ENCODE measurements at places on chromosomes 4 and X.

DNA sequence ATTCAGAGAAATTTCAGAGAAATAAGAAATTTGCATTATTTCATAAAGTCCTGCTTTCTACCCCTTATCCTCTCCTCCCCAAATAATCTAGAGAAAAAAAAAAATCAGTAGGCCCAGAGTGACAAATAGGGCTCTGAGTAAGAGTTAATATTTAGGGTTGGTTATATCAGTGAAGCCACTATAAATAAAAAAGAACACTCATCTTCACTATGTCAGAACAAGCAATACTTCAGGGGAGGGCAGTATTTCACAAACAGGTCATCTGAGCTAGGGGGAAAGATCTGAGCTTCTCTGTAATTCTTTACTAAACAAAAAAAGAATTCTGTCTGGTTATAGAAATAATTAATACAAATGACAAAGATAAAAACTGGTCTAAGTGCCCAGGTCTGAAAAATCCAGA, 39.4 kb downstream of the PDE5A start:
- DNase-seq, result peak; percentile 13

DNA sequence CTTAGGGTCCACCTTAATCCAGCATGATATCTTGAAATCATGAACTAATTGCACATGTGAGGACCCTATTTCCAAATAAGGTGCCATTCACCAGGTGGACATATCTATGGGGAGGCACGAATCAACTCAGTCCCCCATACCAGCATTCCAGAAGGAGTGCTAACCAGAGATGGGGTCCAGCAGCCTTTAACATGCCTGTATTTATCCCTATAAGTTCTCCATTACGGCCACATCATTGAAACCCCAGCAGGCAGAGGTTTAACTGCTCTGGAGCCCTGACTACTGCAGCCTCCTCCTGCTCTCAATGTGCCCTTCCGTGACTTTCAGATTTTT, 3.2 kb upstream of the ASMTL start:
- no peak for DNase-seq

DNA sequence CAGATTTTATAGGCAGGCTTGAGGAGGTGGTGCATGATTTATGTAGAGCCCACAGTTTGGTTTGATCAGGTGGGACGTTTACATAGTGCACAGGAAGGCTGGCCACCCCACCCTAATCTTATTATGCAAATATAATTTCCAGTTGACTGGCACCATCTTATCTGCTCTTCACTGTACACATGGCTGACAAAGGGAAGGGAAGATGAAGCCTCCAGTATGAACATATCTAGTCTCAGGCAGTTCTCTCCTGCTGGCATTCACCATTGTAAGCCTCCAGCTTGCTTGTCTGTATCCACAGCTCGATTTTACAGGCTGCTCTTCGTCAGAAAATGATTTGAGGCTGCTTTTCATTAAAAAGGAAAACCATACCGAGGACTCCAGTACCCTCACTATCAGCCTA, 278.3 kb downstream of the TECRL start:
- no peak for DNase-seq

GRCh38 chr4:14790494-14790893, 211.8 kb upstream of the CPEB2 start:
- DNase-seq, result no peak

DNA sequence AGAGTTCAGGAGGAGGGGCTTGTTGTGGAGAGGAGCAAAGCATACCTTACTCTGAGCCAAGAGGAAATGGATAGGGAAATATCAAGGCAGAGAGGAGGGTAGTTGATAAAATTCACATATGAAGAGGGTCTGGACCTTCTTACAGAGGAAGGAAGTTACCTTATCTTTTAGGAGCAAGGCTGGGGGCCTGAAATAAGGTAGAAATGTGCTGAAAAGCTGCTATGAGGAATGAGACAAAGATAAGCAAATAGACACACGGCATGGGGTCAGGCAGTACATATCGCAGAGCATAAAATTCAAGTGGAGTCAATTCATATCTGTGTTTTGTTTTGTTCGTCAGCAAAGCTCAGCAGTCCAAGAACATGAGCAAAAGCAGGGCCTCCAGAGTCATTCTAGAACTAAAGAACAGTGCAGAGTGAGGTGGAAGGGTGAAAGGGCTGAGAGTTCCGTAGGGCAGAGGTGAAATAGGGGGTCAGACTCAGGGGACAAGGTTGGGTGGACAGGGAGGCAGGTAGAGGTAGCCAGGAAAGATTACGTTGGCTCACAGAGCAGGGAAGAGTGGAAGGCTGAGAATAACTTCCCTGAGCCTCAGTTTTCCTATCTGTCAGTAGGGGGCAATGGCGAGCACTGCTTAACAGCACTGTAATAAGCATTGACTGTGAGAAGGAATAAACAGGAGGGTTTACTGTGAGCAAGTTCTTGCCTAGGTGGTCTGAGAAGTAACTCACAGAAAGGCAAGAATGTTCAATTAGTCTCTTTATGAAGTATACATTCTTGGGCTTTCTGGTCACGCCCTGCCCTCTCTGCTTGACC, 9.2 kb downstream of the VSIG4 start:
- peak; percentile 5 for DNase-seq

DNA sequence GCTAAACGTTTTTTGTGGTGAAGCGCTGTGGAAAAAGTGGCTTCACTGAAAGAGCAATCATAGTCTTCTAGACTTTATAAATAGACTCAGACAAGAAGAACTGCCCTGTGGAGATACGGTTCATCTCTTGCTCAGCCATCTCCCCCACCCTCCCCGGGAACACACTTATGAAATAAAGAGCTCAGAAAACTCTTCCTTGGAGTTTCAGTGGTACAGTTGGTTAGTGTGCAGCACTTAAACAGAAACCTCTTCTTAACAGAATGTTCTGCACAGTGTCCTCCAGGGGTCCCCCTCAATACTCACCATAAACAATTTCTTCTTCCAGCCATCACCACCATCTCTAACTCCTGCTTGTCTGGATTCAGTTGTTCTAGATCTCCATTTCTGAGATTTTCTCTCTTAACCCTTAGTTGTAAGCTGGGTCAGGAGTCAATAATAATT, 313.0 kb downstream of the ARHGAP10 start:
- DNase-seq, result no peak

- DNase-seq, result no peak
Observed at GRCh38 chr4:38385093-38386004, 278.6 kb upstream of the KLF3 start.

- peak; percentile 94 for DNase-seq
Observed at GRCh38 chr4:1347410-1347864, 429 bp downstream of the UVSSA start.

- DNase-seq, result no peak
Observed at GRCh38 chr4:140070973-140071372, 83.0 kb downstream of the MAML3 start.

DNA sequence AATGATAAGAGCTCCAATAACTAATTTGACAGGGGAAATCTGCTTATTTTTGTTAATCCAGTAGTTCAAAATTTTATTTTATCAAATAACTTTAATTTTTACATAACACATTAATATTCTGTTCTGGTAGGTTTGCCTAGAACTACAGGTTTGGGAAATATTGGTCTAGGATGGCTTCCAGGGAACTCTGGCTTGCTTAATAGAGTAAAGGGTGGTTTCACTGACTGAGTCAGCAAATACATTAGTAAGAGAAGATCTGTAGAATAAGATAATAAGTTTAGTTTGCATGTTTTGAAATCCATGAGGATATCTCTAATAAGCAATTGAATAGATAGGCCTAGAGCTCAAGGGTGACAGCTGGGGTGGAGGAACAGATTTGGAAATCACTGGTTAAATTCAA, 500.7 kb downstream of the ZNF674 start:
- no peak for DNase-seq

GRCh38 chr4:98524230-98524629, 134.2 kb downstream of the TSPAN5 start:
- no peak for DNase-seq

GRCh38 chrX:10944136-10944885, 166.8 kb upstream of the HCCS start:
- DNase-seq, result no peak

DNA sequence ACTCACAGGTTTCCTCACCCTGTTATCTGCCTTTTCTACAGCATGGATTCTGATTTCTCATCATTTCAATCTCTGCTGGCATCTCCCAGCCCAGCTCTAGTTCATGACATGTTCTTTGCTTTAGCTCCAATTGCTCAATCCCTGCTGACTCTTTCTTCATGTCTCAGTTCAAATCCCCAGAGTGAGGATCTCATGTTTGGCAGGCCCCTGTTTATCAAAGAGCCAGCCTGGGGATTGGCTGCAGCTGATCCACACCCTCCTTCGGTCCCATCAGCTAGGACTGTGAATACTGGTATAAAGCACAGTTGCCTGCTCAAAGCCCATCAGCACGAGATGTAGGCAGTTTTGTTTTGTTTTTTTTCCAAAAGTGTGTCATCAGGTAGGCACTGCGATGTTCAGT, 14.4 kb upstream of the CC2D2A start:
- peak; percentile 73 for DNase-seq

DNA sequence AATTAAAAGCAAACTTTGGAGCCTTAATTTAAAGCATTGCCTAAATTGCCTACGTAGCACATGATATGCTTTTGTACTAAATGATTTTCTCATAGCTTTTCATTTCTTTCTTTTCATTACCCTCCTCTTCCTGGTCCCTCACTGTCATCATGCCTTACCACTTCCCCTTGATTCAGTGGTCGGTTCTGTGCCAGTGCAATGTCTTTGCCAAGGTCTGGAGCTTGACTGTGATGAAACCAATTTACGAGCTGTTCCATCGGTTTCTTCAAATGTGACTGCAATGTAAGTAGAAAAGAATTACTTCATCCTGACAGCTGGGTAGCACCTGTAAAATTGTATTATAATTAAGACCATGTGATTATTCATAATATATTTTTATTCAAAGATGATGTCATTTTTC, 72.5 kb downstream of the C4orf46 start:
- DNase-seq, result peak; percentile 7

DNA sequence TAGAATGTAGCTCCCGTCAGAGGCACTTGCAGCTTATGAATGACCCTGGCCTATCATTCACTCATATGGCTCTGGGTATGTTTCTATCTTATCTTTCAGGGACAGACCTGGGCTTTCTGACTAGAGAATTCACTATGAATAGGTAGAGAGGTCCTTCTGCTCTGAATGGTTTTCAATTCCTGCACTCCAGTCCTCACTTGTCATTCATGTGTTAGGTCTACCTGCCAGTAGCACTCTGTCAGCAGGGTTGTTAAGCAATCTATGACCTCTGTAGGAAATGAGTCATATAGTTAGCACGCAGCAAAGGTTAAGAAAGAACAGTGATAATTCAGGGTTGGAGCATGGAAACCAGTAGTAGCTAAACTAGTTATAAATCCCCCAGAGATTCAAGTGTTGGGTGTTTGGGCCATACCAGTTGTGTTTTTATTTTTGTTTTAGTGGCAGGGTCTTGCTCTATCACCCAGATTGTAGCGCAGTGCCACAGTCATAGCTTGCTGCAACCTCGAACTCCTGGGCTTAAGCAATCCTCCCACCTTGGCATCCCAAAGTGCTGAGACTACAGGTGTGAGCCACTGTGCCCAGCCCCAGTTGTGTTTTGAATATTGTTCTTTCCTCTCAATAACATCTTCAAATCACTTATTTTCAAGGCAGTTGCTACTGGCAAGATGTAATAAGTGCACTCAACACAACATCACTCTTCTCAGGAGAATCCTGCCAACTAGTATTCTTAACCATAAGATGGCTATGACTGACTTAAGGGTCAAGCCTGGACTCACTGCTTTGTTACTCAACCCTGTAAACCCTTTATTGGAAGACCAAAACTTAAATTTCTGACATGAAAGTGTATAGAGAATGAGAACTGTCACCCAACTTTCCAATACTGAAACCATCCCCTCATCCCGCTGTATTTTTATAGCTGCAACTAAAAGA, 25.1 kb downstream of the ARL13A start:
- peak; percentile 3 for DNase-seq

GRCh38 chr4:98657531-98658286, 702 bp downstream of the TSPAN5 start:
- peak; percentile 86 for DNase-seq

GRCh38 chr4:166518315-166518714, 645.3 kb downstream of the TLL1 start:
- no peak for DNase-seq

DNA sequence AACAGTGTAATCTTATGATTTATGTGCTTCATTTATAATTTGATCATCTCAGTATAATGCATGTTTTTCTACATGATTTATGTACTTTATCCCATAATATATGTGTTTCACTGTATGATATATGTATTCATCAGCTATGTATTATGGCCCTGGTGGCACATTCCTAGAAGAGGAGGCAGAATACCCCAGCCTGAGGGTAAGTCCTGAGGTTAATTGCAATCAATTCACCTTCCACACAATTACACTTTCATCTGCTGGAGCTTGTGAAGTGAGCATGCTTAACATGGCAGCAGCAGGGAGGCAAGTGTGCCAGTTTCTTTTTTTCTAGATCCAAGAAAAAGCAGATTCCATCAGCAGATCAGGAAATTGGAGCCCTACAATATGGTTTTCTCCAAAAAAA, 81.2 kb downstream of the CXXC4 start:
- no peak for DNase-seq

DNA sequence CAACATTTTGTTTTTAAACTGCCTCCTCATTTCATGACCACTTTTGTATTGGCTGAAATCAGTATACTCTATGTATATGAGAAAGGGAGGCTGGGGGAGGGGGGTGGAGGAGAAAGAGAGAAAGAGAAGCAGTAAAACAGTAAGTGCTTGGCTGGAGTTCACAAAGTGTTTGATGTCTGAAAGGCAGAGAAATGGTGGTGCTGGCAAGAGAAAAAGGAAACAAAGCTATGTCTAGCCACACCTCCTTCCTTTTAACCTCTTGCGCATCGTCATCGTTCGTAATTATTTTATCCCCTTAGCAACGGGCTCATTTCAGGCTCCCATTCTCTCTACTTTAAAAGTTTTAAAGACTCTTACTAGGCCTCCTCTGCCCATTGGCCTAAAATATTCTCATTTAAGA, 25.6 kb downstream of the RPA4 start:
- no peak for DNase-seq
